Naive thymus-derived CD4-positive, alpha-beta T cell (primary cell): ENCODE measurements at places on chromosomes 3 and 15. TPM values are rescaled to one million over a fixed set of nuclear protein-coding genes. Genes with fewer than 3 reads are reported as not detected.

Gene SAMMSON
- total RNA-seq, result not detected

Gene EPB42
- not detected in 2 replicates for total RNA-seq

Gene CTXN2
- total RNA-seq, result not detected

Gene SETMAR
- 11.5 and 12.5 TPM in 2 replicates for total RNA-seq

Gene GPR160
- 5.9 and 6.1 TPM in 2 replicates for total RNA-seq

Gene RASGRF1
- not detected for total RNA-seq

Gene GASK1A
- total RNA-seq, result 0.24 TPM

Gene FAM107A
- total RNA-seq, result not detected

Gene AGTR1
- total RNA-seq, result not detected

Gene CILP
- total RNA-seq, result 0.44 TPM

Gene SCN5A
- 0.05 TPM in 1 of 2 replicates, not detected in the other for total RNA-seq

Gene CA12
- not detected for total RNA-seq

Gene SH3GL3
- total RNA-seq, result not detected

Gene GRK7
- total RNA-seq, result 0.15 TPM

Gene CPNE9
- total RNA-seq, result not detected

Gene TCTA
- 28.5 TPM for total RNA-seq

DNA sequence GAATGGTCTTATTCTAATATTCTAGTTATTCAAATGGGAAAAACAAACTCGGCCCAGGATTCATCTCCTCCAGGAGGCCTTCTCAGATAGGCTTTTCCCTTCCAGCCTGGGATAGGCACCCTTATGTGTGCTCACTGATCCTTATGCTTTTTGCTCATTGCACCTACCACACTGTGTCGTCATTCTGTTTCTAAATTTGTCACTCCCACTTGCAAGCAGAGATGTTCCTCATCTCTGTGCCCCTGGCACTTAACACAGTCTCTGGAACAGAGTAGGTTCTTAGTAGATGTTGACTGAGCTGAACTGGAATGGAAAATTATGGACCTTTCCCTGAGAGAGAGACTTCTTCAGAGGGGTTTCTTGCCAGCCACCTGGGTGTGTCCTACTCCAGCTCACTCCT is 18.7 kb upstream of the SPG11 start:
- H3K36me3 ChIP-seq, result no peaks in the 10 kb centered on the region
- DNase-seq, result no peak
- no peaks in the 10 kb centered on the region for H3K27me3 ChIP-seq
- peak overlapping the region; percentile 5 for H3K4me3 ChIP-seq

DNA sequence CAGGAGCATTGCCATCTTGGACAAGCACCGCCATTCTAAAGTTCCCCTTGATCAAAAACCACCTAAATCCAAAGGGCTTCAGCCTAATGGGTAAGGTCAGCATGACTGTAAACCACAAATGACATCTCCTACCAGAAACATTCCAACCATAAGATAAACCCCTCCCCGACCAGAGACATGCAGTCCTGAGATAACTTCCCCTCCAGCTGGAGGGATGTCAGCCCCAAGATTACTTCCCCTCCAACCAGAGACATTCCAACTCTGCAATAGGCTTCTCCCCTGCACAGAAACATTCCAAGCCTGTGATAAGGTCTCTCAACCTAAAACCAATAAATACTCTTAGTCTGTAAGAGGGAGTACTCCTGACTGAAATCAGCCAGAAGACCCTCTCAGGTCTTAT is 62.7 kb upstream of the DNAJC19 start:
- H3K4me1 ChIP-seq, result no peaks in the 10 kb centered on the region
- H3K27ac ChIP-seq, result no peak overlapping the region
- no peaks in the 10 kb centered on the region for H3K27me3 ChIP-seq

DNA sequence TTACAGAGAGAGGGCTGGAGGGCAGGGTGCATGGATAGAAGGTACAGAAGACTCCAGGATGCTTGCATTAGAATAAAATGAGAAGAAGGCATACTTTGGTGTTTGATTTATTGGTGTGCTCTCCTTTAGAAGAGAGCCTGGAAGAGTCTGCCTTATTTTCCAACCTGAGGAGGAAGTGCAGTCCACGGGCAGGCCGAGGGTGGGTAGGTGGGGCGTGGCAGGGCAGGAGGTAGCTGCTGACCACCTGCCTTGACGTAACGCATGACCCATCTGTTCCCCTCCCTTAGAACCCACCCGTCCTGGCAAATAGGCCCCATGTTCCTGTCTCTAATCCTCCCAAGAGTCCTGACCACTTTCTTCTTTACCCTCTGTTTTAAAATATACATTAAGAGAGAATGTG is 222.3 kb upstream of the LYSMD4 start:
- no peaks in the 10 kb centered on the region for H3K4me1 ChIP-seq
- no peak overlapping the region for H3K4me3 ChIP-seq
- no peak for DNase-seq
- H3K27ac ChIP-seq, result no peak overlapping the region
- no peaks in the 10 kb centered on the region for H3K27me3 ChIP-seq

DNA sequence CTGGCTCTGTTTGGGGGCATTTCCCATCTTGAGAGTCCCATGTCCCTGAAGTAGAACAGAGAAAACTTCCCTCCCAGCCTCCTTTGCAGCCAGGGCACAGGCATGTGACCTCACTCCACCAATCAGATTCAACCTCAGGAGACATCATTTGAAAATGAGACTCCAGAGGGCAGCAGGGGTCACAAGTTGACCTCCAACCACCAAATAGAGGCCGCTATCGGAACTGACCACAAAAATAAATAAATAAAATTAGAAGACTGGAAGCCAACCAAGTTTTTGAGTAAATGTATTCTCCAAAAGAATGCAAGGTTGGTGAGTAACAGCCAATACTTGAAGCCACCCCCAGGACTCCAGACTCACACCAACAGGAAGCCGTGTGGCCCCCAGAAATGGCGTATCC is 106.5 kb downstream of the CHSY1 start:
- DNase-seq, result no peak
- no peak overlapping the region for H3K27ac ChIP-seq
- no peak overlapping the region for H3K4me3 ChIP-seq
- no peaks in the 10 kb centered on the region for H3K4me1 ChIP-seq

- H3K4me1 ChIP-seq, result no peaks in the 10 kb centered on the region
- no peak overlapping the region for H3K4me3 ChIP-seq
- DNase-seq, result no peak
- H3K36me3 ChIP-seq, result no peaks in the 10 kb centered on the region
- H3K27me3 ChIP-seq, result no peaks in the 10 kb centered on the region
- H3K27ac ChIP-seq, result no peak overlapping the region
Measured at GRCh38 chr3:49666592-49666991, 7.6 kb upstream of the APEH start.

- H3K27ac ChIP-seq, result no peak overlapping the region
- H3K4me1 ChIP-seq, result peaks cover 37% of the 10 kb centered on the region
Measured at GRCh38 chr3:151206201-151206600, 3.2 kb upstream of the GPR171 start.

GRCh38 chr3:123093696-123094095 is 26.9 kb downstream of the PDIA5 start:
- no peak overlapping the region for H3K27ac ChIP-seq
- no peak overlapping the region for H3K4me3 ChIP-seq
- no peaks in the 10 kb centered on the region for H3K36me3 ChIP-seq
- no peak for DNase-seq

- no peaks in the 10 kb centered on the region for H3K27me3 ChIP-seq
- no peaks in the 10 kb centered on the region for H3K36me3 ChIP-seq
- H3K27ac ChIP-seq, result no peak overlapping the region
- H3K4me3 ChIP-seq, result no peak overlapping the region
- no peak for DNase-seq
- no peaks in the 10 kb centered on the region for H3K4me1 ChIP-seq
Measured at GRCh38 chr3:186719945-186720739, 3.0 kb downstream of the KNG1 start.

DNA sequence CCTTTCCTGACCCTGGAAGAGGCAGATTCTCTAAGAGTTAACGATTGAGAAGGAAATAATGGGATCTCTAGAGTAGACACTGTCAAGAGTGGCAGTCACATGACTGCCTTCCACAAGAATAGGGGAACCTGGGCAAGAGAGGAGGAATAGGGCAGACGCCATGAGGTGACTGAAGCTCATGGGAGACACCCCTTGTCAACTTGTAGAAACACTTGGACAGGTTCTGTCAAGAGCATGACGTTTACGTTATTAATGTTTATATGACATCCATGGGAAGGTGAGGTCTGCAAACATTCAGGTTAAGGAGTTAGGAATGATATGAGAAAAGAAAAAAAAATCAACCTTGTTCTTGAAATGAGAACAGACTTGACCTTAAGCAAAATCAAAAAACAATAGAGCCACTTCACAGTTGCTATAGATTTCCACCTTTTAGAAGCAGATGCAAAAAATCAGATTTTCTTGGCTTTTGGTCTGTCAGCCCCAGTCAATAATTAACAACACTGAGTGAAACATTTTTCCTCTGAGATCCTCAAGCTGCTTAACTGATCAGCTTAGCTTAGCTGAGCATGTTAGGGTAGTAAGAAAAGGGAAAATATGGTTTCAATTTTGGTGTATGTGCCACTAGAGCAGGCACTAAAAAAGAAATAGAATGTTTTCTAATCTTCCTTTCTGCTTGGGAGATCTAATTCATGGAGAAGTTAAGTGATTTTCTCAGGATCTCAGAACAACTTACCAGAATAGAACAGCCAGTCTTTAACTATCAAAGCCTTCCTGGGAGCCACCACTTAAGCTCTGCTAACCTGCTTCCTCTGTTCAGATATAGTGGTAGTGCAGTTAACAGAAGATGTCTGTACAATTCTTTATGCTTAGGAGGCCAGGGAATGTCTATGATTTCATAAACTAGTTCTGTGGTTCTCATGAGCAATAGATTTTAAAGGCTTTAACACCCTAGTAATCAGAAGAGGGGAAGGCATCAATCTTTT is 116.9 kb downstream of the B3GALNT1 start:
- no peak for DNase-seq
- no peak overlapping the region for H3K4me3 ChIP-seq
- H3K4me1 ChIP-seq, result no peaks in the 10 kb centered on the region
- H3K27me3 ChIP-seq, result no peaks in the 10 kb centered on the region

- H3K27me3 ChIP-seq, result no peaks in the 10 kb centered on the region
- H3K36me3 ChIP-seq, result no peaks in the 10 kb centered on the region
- no peak overlapping the region for H3K27ac ChIP-seq
Measured at GRCh38 chr3:193333229-193333628, 45.3 kb downstream of the ATP13A5 start.

DNA sequence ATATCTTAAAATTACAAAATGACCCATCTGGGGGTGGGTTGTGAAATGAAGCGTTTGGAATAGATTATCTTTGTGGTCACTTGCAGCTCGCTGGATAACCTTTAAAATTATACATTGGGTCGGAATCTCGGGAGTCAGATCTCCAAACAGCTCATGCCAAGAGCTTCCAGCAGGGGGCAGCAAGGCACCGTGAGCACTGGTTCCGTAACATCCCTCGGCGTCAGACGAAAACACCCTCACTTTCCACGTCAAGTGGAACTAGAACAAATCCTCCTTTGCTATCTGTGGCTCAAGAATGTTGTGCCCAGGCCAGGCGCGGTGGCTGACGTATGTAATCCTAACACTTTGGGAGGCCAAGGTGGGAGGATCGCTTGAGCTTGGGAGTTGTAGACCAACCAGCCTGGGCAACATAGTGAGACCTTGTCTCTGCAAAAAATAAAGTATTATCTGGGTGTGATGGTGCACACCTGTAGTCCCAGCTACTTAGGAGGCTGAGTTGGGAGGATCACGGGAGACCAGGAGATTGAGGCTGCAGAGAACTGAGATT is 31.1 kb downstream of the UMPS start:
- DNase-seq, result peak; percentile 75
- H3K27me3 ChIP-seq, result no peaks in the 10 kb centered on the region
- H3K27ac ChIP-seq, result no peak overlapping the region
- no peak overlapping the region for H3K4me3 ChIP-seq

DNA sequence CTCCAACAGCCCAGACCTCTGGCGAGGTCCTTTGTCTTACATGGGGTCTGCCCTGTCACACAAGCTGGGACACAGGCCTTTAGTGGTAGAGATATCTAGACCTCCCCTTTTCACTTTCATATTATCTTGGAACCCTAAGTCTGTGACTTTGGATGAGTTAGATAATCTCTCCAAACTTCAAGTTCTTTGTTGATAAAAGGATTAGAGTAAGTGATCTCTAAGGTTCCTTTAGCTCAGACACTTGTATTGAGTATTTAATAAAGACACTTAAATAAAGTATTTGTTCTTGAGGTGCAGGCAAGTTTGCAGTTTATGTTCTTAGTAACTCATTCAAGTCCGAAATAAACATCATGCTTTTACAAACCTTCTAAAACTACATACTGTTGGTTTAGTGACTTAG is 459.6 kb downstream of the SHQ1 start:
- no peaks in the 10 kb centered on the region for H3K27me3 ChIP-seq
- H3K27ac ChIP-seq, result no peak overlapping the region
- no peak overlapping the region for H3K4me3 ChIP-seq
- no peak for DNase-seq
- no peaks in the 10 kb centered on the region for H3K36me3 ChIP-seq
- H3K4me1 ChIP-seq, result peaks cover 34% of the 10 kb centered on the region

GRCh38 chr3:64575211-64575844 is 112.5 kb downstream of the ADAMTS9 start:
- H3K4me3 ChIP-seq, result no peak overlapping the region
- no peaks in the 10 kb centered on the region for H3K36me3 ChIP-seq
- H3K4me1 ChIP-seq, result no peaks in the 10 kb centered on the region
- no peak overlapping the region for H3K27ac ChIP-seq
- no peak for DNase-seq

DNA sequence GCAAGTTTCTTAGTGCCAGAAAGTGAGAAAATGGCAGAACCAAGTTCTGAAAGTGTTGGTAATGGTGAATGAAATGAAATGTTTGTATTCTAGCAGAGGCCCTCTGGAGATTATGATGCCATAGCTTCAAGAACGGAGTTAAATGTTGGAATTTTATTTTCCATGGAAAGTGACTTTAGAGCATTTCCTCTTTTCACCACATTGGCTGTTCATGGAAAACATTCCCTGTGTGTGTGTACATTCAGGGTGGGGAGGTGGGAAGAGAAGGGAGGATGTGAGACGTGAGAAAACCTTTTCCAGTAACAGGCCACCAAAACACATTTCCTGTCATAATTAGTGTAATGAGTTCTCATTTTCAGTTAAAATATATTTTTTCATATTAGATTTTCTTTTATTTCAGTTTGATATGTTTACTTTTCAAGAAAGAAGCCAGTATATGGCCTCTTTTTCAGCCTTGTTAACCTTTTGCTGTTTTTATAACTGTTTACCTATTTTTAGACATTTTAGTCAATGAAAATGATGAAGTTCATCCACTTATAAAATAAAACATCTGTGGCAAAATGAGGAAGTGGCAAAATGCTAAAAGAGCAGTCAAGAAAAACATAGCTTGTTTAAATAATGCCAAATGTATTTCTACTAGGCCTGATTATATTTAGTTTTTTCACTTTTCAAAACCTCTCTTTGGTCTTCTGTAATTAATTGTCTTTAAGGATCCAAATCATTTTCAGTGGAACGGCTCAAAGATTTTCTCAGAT is 21.6 kb downstream of the SAMMSON start:
- H3K36me3 ChIP-seq, result no peaks in the 10 kb centered on the region
- no peak overlapping the region for H3K4me3 ChIP-seq
- DNase-seq, result no peak
- no peaks in the 10 kb centered on the region for H3K27me3 ChIP-seq
- H3K27ac ChIP-seq, result no peak overlapping the region
- no peaks in the 10 kb centered on the region for H3K4me1 ChIP-seq

- no peak overlapping the region for H3K4me3 ChIP-seq
- no peaks in the 10 kb centered on the region for H3K4me1 ChIP-seq
- no peaks in the 10 kb centered on the region for H3K27me3 ChIP-seq
- no peak for DNase-seq
Measured at GRCh38 chr3:186457236-186457635, 86.9 kb downstream of the CRYGS start.

GRCh38 chr3:67863869-67864268 is 209.5 kb upstream of the SUCLG2 start:
- DNase-seq, result no peak
- no peaks in the 10 kb centered on the region for H3K36me3 ChIP-seq
- H3K4me3 ChIP-seq, result no peak overlapping the region
- peaks cover 2% of the 10 kb centered on the region for H3K4me1 ChIP-seq
